Omental fat pad (tissue), 4 donors: ENCODE measurements at places on chromosomes 11 and 22.
A peak's percentile ranks its signal among the peaks of the same experiment; 100 is the strongest.

GRCh38 chr11:91585035-91585801, 639.4 kb upstream of the FAT3 start:
- DNase-seq: no peak

DNA sequence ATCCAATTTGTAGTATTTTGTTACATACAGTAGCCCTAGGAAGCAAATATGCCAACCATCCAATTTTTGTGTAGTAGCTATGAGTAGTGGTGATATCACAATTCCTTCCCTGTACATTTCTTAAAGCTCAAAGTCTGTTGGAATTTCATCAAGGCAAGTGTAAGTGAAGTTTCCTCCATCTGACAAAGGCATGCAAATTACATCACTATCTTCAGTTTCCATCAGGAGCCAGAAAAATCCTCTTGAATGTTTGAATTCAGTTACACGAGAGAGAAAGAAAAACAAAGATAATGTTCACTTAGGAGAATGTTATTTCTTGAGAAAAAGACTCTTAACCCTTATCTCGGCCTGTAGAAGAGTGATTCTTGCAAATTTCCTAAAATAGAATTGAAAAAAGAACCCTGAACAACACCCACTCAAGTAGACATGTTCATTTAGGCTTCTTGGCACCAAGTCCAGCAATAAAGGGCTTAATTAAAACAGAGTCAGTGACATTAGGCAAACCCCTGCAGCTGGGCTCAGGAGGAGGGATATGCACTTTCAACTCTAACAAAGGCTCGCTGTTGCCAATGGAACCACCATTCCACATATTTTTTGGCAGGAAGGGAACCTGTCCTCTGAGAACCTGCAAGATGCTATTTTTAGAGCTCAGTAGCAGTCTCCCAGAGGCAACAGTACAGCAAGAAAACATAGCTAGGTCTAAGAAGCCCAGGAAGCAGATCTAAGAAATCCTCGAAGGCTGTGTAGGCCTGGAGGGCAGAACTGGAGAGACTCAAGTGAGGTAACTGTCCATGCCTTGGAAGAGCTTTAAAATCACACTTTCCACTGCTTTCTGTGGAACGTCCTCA, 144.6 kb downstream of the CCDC81 start:
- no peak for DNase-seq

GRCh38 chr22:30445438-30446145, 20.0 kb downstream of the MTFP1 start:
- no peak for DNase-seq

DNA sequence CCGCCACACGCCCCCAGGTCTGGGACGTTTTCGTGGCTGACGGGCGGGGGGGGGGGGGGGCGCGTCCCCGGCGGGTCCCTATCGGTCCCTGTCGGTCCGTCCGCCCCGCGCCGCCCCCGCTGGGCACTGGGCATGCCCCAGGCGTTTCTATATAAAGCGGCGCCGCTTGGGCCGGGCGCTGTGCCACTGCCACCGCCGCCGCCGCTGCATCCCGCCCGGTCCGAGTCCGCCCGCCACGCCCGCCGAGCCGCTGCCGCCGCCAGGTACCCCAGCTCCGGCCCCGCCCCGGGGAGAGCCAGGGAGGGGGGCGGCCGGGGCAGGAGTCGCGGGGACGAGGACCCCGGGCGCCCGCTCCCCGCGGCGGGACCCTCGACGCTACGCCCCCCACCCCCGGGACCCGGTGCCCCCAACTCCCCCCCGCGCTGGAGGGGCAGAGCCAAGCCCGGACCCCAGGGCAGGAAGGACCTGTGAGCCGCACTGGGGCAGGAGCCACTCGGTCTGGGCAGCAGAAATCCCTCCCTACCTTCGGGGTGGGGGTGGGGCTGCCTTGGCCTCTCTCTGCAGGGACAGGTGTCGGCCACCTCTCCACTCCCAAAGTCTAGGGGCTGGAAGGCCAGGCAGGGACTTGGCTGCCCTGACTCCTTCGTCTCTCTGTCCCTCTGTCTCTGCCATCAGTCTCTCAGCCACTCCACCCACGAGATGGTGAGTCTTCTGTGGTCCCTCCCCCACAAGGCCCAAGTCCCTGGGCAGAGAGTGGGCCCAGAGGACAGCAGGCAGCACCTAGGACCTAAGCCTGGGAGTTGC, at the start of gene CARNS1:
Gene CARNS1, plus strand, starts transcription at position 178 of the 804 bp plus-strand sequence. Its CDS starts 522 bp downstream, at position 700.
- DNase-seq: no peak

- DNase-seq: no peak
Observed at GRCh38 chr22:47645450-47645914, 883.0 kb downstream of the TBC1D22A start.

DNA sequence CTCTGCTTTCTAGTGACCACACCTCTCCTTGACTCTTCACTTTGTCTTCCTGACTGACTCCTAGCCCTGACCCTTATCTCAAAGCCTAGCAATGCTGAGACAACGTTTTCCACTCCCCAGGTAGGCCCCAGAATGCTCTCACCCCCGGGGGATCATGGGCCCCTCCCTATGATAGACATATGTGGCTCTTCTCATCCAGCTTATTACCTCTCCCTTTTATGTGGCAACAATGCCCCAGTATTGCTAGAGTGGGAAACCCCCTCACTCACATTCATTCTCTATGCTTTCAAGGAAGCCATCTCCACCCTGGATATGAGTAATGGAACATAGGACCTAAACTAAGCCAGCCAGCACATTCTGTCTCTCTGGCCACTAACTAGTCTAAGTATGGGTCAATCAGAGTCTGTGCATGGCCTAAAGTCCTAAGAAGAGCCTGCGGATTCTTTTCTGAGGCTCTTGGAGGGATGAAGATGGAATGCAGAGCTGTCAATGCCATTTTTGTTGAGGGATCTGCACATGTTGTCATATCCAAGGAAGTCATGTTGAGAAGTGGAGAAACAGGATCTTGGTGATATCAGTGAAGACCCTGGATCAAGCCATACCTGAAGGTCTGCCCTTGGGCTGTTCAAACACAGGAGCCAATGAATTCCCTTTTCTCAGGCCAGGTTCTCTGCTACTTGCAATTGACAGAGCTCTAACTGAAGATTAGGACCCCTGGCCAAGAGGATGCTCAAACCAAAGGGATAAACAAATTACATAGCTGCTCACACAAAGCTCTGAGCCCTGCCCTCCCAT, 79.8 kb upstream of the GRK3 start:
- no peak for DNase-seq

GRCh38 chr11:70068950-70069349, 9.2 kb upstream of the ANO1 start:
- no peak for DNase-seq

- DNase-seq: no peak
Observed at GRCh38 chr11:126742582-126742981, 258.0 kb downstream of the KIRREL3 start.

DNA sequence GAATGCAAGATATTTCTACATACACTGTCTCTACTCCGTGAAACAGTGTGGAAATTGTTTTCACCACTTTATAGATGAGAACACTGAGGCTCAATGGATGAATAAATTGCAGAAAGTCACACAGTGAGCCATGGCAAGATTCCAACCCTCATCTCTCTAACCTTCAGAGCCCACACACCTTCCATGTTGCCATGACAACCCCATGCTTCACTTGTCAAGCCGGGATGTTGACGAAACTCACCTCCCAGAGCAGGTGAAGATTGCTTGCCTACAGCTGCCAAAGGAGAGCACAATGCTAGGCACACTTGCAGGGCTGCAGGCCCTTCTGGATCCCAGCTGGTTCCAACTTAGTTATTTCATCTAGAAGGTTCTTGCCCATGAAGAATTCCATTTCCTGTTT, 71.4 kb upstream of the SEZ6L start:
- DNase-seq: no peak

DNA sequence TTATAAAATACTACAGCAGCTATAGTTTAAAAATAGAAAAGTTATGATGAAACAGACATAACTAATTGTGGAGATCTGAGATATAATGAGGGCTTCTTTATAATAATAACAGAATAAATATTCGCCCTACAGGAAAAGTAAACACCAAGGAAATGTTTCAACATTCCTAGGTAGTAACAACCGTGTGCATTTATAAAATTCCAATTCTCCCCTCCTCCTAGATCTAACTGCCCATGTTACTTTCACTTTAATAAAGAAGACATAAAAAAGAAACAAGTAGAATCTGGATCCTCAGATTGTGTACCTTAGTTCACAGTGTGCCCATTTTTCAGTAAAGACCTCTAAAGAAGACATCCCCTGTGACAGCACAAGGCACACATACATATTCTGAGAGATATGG, 57.8 kb upstream of the MN1 start:
- no peak for DNase-seq

DNA sequence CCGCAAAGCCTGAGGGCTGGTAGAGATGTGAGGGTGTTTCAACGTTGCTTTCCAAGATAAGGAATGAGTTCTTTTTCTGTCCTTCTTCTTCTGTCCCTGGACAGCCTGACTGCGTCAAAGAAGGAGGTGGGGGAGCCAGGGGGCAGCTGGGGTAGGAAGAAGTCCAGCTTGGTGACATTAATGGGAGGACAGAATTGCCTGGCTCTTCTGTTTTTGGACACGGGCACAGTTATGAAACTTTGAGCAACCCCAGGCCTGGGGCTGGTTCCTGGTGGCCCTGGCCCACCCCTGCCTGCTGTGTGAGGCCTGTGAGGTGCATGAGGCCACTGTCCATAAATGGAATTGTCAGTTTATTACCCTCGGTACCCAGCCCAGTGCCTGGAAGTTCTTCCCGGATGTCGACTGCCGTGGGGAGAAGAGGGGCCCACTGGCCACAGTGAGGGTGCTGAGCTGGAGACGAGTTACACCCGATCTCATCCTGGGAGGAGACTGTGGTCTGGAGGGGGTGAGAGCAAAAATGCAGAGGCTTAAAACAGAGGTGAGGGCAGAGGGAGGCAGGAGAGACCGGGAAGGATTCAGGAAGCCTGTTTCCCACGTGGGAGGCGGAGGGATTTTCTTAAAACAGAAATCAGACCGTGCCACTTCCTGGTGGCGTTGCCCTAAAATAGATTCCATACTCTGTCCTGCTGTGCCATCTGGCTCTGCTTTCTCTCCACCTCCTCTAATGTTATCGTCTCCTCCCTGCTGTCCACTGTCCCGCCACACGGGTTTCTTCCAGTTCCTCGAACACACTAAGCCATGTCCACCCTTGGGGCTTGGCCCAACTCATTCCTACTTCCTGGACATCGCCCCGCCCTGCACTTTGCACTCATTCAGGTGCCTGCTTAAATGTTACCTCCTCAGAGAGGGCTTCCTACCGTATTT, 59.7 kb upstream of the RASD2 start:
- DNase-seq: no peak

- no peak for DNase-seq
Observed at GRCh38 chr22:24068717-24069297, 57.7 kb downstream of the CABIN1 start.

- DNase-seq: no peak
Observed at GRCh38 chr11:31972623-31973022, 118.3 kb upstream of the RCN1 start.

GRCh38 chr11:76721755-76722677, 51.5 kb upstream of the LRRC32 start:
- DNase-seq: peak; percentile 87

DNA sequence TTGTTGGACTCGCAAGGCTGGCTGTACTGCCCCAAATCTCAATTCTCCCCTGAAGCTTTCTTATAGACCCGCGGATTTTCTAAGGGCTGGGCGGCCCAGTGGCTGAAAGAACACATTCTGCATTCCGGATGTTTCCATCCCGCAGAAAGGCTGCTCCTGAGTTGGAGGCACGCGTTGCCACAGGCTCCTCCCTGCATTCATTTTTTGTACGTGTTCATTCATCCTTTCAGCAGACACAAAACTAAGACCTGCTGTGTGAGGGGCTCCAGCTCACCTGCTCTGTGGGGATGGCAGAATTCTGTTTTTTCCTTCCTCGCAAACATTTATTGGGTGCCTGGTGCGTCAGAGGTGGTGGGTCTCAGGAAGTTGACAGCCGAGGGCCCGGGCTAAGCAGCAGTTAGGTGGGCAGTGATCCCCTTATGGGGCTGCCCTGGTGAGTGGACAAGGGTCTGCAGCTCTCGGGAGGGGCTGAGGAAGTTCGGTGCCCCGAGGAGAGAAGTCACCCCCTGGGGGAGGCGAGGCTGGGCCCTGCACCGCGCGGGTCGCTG, 23.7 kb downstream of the SHANK3 start:
- DNase-seq: no peak

DNA sequence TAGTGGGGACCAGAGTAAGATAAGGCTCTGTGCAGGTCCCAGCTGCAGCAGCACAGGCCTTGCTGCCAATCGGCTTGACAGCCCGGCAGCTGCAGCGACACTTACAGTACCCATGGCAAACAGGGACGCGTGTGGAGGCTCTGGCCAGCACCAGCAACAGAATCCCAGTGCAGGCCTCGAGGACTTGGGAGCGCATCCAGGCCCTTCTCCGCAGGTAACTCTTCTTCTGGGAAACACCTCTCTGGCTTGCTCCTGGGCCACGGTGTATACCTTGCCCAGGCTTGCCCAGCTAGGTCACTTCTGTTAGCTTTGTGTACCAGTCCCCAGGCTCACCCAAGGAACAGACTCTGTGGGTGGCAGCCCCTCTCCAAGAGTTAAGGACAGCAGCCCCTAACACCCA, 126.7 kb downstream of the CTTN start:
- DNase-seq: no peak

- DNase-seq: no peak
Observed at GRCh38 chr11:39345834-39346442, 2113.5 kb downstream of the LRRC4C start.

- no peak for DNase-seq
Observed at GRCh38 chr22:25407226-25407858, 157.1 kb upstream of the GRK3 start.

GRCh38 chr22:43633631-43634285, 178.3 kb downstream of the EFCAB6 start:
- DNase-seq: no peak

DNA sequence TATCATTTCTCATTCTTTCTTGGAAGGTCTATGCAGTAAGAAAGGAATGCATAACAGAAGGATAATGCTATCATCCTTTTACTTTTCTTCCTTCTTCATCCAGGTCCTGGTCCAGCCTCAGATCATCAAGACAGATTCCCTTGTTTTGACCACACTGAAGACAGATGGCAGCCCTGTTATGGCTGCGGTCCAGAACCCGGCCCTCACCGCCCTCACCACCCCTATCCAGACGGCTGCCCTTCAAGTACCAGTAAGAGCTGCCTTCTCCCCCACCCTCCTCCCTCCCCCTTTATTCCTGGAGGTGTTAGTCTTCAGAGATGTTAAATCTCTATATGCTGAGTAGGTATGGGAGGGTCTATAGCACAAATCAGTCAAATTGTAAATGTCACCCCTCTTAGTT, 37.9 kb downstream of the SREBF2 start:
- no peak for DNase-seq

- no peak for DNase-seq
Observed at GRCh38 chr11:116144387-116144958, 628.3 kb downstream of the BUD13 start.

GRCh38 chr11:9745411-9746211, 81.7 kb downstream of the SWAP70 start:
- no peak for DNase-seq

GRCh38 chr22:29043906-29044575, 17.6 kb downstream of the C22orf31 start:
- no peak for DNase-seq

- no peak for DNase-seq
Observed at GRCh38 chr11:80388536-80388935, 947.7 kb upstream of the TENM4 start.
